ENCODE measurements at places on chromosomes 3 and 15.

GRCh38 chr3:154139996-154140436, 18.8 kb downstream of the ARHGEF26 start:
- no peak for DNase-seq

DNA sequence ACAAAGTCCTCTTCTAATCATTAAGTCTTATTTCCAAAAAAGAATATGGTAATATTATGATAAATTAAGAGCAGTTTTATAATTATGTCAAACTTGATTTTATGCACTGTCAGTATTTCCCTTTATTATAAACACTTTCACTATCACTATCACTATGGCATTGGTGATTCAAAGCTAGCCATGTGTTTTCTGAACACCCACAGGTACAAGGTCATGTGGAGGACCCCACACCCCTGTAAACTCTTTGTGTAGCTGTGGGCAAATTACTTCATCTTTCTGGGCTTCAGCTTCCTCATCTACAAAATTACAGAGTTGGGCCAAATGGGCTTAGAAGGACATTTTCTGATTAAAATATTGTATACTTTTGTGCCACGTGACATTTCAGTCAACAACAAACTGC, 41.7 kb downstream of the FBXL22 start:
- no peak for DNase-seq

DNA sequence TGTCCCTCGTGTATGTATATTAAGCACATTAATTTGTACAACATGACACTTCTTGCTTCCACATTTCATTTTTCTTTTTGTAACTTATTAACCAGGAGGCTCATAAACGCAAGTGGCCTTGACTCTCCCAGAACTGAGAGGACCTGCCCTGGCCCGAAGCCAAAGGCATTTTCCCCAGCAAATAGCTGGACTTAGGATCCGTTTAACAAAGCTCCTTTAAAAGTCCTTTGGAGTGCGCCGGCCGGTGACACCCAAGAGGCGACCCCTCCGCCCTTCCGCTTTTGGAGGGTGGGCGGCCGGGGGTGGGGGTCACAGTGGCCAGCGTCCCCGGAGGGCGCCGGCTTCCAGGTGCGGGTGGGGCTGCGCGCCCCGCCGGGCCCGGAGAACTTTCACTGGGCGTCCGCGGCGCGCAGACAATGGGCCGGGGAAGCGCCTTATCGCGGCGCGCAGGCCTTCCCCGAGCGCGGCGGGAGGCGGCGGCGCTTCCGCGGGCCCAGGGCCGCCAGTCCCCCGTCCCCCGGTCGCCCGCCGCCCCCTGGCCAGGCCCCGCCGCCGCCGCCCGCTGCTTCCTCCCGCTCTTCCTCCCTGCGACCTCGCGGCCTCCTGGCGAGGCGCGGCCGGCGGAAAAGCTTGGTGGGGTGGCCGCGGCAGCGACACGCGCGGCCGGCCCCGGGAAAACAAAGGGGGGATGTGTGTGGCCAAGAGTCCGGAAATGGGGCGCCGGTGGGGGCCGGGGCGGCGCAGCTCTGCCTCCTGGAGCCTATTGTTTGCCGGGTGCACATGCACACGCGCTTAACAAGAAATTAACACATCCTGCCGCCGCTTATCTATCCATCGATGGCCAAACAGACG, 613.4 kb downstream of the MCTP2 start:
- no peak for DNase-seq

DNA sequence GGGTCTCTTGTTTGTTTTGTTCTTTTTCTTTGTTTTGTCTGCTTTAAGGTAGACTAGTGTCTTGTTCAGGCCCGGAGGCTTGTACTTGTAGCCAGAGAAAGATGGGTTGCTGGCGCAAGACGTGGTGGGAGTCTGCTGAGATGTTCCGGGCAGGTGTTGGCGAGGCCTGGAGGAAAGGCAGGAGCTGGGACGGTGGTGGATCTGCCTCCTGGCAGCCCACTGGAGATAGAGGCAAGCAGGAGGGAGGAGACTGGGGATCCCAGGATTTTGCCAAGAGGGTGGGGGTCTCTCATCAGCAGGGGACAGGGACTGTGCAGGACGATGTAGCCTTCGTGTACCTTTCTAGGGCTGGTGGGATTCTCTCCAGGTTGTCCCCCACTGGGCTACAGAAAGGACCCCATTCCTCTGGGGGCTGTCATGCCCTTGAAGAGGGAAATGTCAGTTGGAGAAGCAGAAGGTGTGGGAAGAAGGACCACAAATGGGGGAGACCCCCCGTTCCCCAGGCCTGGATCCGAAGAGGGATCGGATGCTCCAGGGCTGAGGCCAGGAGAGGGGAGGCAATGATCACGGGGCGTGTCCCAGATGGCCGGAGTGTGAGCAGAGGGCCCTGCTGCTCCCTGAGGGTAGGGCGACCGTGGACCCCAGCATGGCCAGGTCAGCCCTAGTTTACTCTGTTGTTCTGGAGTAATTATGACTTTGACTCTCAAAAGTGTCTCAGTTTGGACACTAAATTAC, 7.0 kb downstream of the CHAC1 start:
- DNase-seq = no peak

DNA sequence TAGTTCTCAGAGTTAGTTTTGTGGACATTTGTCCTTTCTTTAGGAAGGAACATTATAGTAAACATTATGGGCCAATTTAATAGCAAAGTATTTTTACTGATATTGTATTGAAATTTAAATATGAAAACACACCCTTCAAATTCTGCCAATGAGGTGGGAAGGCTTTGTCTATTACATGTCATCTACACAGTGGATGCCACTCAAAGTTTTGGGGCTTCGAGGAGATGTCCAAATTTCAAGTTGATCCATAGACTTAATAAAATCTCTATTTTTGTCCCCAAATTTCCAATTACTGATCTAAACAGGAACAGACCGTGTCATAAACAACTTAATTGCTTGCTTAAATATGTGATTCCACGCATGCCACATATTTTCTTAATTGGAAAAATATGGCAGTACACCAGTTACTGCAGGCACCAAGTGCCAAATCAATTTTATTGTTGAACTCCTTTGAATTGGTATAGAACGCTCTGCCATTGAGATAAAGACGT, 1.7 kb downstream of the SHOX2 start:
- DNase-seq = no peak

GRCh38 chr3:153334558-153334957, 172.5 kb downstream of the RAP2B start:
- no peak for DNase-seq

- DNase-seq = no peak
Observed at GRCh38 chr3:192864941-192865340, 52.7 kb downstream of the MB21D2 start.

DNA sequence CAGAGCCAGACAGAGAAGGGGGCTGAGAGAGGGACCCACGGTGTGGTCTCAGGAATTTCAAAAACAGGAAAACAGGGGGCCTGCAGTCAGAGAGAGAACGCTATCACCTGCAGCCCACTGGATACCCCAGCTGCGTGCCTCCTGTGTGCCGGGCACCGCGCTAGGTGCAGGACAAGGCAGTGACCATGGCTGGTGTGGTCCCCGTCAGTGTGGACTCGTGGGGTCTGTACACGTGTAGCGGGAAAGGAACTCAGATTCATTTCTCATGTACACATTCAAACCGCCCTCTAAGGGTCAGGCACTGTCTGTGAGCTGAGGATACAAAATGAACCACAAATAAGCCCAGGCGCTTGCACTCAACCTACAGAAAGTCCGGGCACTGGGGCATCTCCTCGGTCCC, 20.9 kb downstream of the SSUH2 start:
- no peak for DNase-seq

GRCh38 chr3:36546226-36546625, 165.9 kb downstream of the STAC start:
- DNase-seq = no peak

DNA sequence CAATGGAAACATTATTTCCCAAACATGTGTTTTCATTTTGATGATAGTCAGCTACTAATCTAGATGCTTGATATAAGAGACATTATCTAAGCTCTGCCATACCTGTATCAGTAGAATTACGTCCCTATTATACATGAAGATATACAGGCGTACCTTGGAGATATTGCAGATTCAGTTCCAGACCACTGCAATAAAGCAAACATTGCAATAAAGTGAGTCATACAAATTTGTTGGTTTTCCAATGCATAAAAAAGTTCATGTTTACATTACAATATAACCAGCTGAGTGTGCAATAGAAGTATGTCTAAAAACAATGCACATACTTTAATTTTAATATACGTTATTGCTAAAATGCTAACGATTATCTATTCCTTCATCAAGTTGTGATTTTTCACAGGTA, 236.0 kb upstream of the ZNF717 start:
- no peak for DNase-seq

- no peak for DNase-seq
Observed at GRCh38 chr3:191980443-191980842, 519.5 kb downstream of the PYDC2 start.

- no peak for DNase-seq
Observed at GRCh38 chr3:136532766-136533165, 219.4 kb downstream of the STAG1 start.

GRCh38 chr15:82103468-82103867, 57.6 kb upstream of the MEX3B start:
- no peak for DNase-seq

- DNase-seq = no peak
Observed at GRCh38 chr3:150273396-150273795, 134.7 kb upstream of the TSC22D2 start.

DNA sequence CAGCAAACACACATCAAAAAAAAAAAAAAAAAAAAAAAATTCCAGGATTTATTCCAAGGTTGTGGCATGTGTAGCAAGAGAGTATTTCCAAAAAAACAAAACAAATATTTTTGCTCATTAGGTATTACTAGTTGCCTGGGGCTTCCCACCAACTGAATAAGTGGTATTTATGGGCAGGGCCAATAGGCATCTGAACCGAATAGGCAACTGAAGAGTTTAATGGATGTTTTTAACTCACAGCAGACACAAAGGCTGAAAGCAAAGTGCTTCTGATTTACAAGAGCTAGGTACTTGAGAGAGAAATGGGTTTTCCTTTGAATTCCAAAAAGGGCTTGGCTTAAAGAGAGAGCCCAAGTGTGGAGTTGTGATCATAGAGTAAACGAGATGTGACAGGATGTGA, 21.4 kb downstream of the EIF4E3 start:
- no peak for DNase-seq

All from CD4-positive, alpha-beta T cell treated with Interleukin-2 at 100 ng/mL for 4 hours (primary cell).